ENCODE measurements at places on chromosomes 2 and 18.

- no peak for DNase-seq
These were observed 15.5 kb downstream of the WDFY1 start for GRCh38 chr2:223929571-223930102.

DNA sequence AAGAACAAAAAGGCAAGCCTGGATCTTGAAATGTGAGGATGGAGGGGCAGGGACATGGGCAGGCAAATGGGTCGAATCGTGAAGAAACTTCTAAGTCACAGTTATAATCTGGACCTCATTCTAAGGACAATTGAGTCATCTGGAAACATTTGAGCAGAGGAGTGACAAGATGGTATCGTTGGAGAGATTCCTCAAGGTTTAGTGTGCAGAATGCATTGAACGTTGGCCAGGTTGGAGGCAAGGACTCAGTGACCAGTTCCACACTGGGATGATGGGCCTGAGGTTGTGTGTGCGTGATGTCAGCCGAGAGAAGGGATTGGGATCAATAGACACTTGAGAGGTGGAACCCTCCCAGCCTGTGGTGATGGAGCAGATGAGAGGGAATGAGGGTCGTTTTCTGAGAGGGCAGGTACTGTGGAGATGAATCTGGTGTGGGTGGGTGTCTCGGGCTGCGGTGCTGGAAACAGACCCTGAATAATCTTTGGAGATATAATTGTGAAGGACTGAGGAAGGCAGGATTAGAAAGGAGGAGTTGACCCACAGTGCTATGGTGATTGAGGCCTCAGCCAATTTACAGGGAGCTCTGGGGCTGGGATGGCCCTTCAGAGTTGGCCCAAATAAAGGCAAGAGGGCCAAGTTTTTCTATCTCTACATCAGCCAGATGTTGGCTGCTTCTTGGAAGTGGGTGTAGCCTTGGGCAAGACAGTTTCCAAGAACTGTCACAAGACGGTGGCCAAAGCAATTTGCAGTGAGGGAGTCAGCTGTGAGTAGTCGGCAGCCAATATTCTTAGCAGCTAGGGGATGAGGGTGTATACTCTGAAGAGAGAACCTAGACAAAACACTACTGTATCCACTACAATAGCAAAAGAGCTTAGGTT, 5.8 kb upstream of the ZNF532 start:
- DNase-seq = peak; percentile 84

- no peak for DNase-seq
These were observed 30.3 kb downstream of the SP3 start for GRCh38 chr2:173934895-173935294.

DNA sequence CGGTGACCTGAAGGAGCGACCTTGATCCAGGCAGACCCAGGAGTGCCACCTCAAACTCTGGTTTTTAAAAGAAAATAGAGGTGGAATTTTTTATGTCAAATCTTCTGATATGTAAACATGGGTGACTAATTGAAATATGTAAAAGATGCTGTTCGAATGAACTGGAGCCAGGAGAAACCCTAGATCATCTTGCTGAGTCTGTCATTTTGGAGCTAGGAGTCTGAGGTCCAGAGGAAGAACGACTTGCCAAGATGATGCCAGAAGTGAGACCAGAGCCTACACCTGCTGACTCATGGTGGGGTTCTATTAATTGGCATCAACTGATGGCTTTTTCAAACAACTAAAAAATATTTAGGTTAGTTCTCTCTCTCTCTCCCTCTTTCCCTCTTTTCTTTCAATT, 74.1 kb downstream of the ACAA2 start:
- no peak for DNase-seq

DNA sequence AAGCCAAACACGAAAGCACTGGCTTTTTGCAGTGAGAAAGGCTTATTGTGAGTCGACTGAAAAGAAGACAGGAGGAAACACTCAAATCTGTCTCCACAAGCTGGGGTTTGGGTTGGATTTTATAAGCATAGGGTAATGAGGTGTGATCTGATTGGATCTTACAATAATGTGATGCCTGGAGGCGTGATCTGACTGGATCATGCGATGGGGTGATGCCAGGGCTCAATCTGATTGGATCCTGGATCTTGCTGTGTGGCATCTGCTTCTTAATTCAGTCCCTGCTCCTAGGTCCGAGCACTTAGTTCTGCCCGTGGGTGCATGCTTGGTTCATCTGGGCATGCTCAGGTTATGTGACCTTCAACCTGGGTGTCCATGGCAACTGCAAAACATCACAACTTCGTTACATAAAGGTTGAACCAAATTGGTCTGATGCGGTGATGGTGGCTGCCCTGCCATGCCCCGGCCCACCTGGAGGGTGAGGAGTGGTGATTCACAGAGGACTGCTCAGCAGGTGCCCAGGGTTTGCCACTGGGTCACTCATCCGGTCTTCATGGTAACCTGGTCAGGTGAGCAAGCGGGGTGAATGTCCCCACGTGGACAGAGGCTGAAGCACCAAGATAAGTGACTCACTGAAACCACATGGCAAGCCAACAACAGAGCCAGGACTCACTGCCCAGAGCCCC, 111.0 kb downstream of the KCNF1 start:
- no peak for DNase-seq

- DNase-seq = no peak
These were observed 250.9 kb downstream of the ICOS start for GRCh38 chr2:204187229-204188083.

DNA sequence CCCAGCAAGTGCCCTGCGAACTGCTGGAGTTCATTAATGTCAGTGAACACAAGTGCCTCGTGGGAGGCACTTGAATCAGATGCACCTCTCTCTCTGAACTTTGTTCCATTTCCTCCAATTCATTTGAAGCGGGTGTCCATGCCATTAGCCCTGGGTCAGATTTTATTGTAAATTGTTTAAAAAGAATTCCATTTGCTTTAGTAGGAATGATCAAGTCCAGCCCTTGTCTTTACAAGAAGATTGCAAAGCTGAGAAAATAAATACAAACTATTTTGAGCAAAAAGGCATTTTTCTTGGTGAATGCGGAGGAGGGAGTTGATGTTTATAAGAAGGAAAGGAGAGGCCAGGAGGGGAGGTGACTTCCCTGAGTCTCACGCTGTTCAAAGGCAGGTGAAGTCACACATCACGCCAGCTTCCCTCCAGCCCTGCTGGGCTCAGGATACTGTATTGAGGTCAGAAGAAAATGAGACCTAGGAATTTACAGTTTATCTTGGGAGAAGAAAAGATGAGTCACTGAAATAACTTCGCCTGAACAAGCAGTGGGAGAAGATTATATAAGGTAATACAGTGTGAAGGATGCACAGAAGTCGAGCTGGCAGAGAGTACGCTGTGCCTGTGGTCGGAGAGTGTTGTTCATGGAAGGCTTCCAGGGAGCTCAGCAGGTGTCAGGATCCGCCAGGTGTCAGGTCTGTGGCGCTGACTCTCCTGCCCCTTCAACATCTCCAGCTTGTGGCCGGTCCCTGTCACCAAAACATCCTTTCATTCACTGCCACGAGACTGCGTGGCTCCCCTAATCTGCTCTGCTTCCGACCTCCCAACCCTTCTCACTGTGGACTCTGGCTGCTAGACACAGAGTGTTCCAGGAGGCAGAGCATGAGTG, 36.5 kb downstream of the EFR3B start:
- DNase-seq = peak; percentile 75

GRCh38 chr2:240247868-240248720, 107.6 kb upstream of the OTOS start:
- DNase-seq = no peak

DNA sequence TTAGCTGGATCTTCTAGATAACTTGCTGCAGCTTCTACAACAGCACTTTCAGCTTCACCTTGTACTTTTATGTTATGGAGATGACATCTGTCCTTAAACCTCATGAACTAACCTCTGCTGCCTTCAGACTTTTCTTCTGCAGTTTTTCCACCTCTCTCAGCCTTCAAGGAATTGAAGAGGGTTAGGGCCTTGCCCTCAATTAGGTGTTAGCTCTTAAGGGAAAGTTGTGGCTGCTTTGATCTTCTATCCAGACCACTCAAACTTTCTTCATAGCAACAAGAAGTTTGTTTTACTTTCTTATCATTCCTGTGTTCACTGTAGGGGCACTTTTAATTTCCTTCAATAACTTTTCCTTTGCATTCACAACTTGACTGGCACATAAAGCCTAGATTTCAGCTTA, 52.3 kb downstream of the ARHGAP15 start:
- no peak for DNase-seq

- DNase-seq = no peak
These were observed 226.2 kb downstream of the ACKR3 start for GRCh38 chr2:236795861-236796219.

DNA sequence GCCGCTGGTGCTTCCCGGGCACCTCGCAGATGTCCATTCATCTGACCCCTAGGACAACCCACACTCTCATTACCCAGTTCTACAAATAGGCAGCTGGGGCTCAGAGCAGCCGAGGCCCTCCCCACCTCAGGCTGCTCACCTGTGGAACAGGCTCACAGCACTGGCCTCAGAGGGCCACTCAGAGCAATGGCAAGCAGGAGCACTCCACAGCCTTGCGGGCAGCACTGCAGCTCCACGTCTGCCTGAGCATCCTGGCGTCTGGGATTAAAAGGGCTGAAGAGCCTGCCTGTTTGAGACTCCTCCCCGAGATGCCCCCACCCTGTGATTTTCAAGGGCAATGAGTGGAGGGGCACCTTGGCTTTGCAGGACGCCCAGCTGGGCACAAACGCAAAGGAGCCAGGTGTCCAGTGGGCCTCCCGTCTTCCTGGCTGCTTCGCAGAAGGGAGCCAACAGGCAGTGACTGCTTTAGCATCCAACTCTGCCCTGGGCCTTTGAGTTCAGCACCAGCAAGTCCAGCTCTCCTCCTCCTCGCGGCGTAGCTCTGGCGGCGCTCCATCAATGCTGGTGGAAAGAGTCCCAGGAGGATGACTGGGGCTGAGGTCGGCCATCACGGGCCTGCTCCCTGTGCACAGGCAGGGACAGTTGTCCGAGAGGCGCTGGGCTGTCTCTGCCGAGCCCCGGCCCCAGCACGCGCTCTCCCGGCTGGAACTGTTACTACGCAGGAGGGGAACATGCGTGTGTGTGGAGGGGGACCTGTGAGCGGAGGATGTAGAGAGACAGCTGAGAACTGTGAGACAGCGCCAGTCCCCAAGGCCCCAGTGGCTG, 297.2 kb downstream of the NDUFA10 start:
- no peak for DNase-seq

GRCh38 chr2:239926587-239927232, 98.4 kb downstream of the NDUFA10 start:
- no peak for DNase-seq

GRCh38 chr2:19868701-19869580, 32.8 kb downstream of the TTC32 start:
- DNase-seq = peak; percentile 57

All from AG08395 (cell line).